Thymus (tissue), 14 donors: ENCODE measurements at places on chromosomes 16 and 17.

DNA sequence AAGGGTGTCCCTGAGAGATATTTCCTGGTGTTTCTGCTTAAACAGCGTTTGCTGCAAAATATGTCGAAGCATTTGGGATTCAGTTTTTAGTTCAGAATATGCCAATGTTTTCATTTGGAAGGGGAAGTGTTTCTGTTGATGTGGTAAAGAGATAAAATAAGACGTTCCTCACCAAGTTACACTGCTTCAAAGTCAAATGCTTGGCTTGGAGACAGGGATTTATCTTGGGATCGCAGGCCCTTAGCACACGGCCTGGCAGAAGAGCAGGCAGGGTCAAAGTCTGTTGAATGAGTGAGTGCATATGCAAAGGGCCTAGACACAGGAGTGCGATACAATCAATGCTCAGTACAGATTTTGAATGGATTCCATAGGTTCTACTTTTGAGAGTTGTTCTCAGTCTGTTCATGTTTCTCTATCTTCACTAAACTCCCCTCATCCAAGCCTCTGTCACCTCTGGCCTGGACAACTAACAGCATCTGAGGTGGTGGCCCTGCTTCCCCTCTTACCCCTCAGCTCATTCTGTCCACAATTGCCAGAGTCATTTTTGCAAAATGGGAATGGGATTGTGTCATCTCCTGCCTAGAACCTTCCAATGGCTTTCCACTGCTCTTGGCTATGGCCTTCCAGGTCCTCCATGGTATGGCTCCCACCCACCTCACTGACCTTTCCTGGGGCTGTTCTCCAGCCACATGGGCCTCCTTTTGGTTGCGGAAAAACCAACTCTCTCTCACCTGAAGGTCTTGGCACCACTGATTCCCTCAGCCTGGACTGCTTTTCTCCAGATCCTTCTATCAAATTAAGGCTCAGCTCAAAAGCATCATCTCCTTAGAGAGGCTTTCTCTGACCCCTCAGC lies 3.2 kb downstream of the DEXI start:
- DNase-seq = no peak

GRCh38 chr16:1379304-1380076 lies 27.8 kb downstream of the GNPTG start:
- peak; percentile 4 for DNase-seq

- DNase-seq = no peak
Measured at GRCh38 chr17:58317421-58318064, 11.1 kb downstream of the TSPOAP1 start.

- no peak for DNase-seq
Measured at GRCh38 chr17:4090898-4091297, 51.9 kb downstream of the ZZEF1 start.

- DNase-seq = no peak
Measured at GRCh38 chr16:29898804-29899515, 390 bp downstream of the SEZ6L2 start.

GRCh38 chr16:27717726-27718125 lies 167.8 kb downstream of the KATNIP start:
- no peak for DNase-seq

- no peak for DNase-seq
Measured at GRCh38 chr17:21689604-21690003, 2.7 kb upstream of the KCNJ18 start.

DNA sequence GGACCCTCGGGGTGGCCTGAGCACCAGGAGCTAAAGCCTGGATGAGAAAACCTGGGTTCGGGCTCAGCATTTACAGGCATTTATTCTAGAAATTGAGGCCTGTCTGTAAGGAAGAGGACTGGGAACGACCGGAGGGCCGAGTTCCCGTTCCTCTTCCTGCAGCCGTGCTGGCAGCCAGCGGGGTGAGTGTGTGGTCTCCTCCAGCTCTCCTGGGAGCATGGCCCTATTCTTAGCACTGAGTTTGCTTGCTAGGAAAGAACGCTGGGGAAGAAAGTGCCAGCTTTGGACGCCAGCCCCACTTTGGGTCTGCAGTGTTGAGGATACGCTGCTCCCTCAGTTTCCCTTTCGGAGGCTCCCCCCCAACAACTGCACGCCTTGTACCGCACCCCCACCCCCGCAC lies 49.6 kb downstream of the MGAT5B start:
- no peak for DNase-seq

DNA sequence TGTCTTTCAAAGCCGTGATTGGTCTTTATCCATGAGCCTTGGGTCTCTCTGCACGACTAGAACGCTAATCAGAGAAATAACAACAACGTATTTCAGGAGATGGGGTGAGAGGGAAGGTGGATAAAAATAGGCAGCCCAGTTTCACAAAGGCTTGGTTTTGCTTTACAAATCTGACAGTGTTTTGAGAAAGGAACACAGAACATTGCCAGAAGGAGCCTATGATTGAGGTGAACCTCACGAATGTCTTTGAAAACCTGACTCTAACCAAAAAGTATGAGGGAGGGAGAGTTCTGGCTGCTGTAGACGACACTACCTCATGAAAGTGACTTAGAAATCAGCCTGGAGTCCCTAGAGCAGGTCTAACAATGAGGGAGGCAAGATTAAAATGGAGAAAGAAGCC lies 38.0 kb upstream of the NOL11 start:
- no peak for DNase-seq
